ENCODE measurements at places on chromosomes 3 and 15.
A peak's percentile ranks its signal among the peaks of the same experiment; 100 is the strongest.

DNA sequence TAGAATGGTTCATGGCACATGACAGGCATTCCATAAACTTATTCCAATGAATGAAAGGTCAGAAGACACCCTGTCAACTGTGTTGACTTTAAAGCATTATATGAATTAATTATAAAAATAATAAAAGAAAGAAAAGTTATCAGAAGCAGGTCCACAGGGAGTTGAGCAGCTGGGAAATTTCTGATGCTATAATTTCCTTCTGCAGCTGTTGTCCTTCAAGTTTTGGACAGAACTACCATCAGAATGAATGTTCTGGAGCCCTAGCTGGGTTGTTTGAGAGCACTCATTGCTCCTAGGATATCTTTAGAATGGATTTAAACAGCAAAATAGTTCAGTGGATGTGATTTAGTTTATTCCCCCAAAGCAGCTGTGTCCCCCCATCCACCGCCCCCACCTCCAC lies 232.4 kb upstream of the PROK2 start:
- no peak for DNase-seq

GRCh38 chr15:92733090-92733933 lies 77.7 kb upstream of the FAM174B start:
- DNase-seq: no peak

- no peak for DNase-seq
Measured at GRCh38 chr3:10157031-10157430, 7.7 kb upstream of the IRAK2 start.

DNA sequence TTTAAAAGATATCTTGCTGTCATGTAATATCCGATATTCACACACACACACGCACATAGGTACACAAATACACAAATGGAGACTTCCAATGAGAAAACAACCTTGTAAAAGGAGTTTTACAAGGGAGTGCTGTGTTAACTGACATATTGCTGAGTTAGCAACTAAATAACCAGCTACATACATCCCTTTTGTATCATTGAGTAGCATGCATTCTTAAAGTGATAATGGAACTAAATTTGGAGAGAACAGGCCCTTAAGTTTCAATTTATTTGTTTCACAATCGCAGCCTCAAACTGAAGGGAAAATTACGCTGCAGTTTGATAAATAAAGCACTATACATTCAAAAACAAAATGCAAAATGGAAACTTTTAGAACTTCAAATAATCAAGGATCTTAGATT lies 1046.0 kb upstream of the NR2F2 start:
- no peak for DNase-seq

DNA sequence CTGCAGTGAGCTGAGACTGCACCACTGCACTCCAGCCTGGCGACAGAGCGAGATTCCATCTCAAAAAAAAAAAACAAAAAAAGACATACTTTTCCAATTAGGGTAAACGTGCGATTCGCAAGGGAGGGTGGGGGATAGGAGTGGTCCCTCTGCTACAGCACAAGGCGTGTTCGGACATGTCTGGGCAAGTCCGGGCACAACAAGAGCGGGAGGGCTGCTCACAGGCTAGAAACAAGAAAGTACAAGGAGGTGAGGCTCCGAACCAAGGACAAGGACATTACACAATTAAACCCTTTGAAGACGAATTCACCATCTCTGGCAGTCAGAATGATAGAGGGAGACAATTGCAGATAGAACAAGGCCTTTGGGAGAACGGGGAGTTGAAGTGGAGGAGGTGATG lies 32.2 kb upstream of the BCL2A1 start:
- no peak for DNase-seq

DNA sequence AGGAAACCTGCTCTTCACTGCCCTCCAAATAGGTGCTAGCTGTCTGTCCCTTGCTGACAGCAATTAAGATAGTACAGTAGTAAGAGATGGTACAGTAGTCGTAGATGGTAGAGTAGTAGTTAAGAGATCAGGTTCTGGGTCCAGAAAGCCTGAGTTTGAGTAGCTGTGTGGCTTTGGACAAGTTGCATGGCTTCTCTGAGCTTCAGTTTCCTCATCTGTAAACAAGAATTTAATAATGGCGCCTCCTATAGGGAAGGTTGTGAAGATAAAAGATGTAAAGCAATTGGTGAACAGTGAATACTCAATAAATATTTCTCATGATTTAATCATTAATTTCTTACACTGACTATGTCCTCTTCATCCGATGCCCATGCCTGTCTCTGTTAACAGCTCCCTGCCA lies 86.9 kb upstream of the BCL6 start:
- no peak for DNase-seq

DNA sequence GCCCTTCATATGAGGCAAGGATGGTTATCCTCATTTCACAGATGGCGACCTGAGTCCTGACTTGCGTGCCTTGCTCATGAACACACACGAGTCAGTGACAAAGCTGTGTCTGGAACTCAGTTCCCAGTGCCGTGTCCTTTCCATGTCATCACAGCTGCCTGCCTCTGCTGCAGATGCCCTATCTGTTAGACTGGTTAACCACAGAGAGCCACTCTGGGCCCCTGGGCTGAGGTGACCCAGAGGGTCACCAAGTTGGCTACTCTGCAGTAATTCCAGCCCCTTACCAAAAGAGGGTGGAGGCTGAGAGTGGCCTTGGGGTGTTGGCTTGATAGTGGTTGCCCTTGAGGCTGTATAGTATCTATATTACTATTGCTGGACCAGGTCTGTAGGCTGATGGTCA lies 41.0 kb downstream of the RAB11A start:
- no peak for DNase-seq

DNA sequence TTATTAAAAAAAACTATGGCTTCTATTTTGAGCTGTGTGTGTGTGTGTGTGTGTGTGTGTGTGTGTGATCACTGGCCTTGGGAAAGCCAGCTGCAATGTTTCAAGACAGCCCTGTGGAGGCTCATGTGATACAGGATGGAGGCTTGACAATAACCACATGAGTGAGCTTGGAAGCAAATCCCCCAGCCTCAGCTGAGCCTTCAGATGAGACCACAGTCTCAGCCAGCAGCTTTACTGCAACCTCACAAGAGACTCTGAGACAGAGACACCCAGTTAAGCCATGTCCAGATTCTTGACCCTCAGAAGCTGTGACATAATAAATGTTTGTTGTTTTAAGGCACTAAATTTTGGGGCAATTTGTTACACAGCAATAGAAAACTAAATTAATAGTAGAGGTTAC lies 52.5 kb downstream of the GRK7 start:
- no peak for DNase-seq

- DNase-seq: no peak
Measured at GRCh38 chr3:130795396-130795795, 48.8 kb upstream of the PIK3R4 start.

DNA sequence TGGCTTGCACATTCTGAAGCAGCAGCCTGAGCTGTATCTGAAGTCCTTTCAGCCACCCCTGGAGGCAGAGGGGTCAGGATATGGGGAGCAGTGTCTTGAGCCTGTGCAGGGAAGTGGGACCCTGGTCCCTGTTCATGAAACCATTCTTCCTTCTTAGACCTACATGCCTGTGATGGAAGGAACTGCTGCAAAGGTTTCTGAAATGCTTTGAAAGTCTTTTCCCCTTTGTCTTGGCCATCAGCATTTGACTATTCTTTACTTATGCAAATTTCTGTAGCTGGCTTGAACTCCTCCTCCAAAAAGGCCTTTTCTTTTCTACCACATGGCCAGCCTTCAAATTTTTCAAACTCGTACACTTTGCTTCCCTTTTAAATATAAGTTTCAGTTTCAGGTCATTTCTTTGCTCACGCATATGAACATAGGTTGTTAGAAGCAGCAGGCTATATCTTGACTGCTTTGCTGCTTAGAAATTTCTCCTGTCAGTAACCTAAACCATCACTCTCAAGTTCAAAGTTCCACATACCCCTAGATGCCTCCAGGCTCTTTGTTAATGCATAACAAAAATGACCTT lies 62.3 kb downstream of the GALK2 start:
- DNase-seq: no peak

- no peak for DNase-seq
Measured at GRCh38 chr3:541062-541801, 344.7 kb downstream of the CHL1 start.

DNA sequence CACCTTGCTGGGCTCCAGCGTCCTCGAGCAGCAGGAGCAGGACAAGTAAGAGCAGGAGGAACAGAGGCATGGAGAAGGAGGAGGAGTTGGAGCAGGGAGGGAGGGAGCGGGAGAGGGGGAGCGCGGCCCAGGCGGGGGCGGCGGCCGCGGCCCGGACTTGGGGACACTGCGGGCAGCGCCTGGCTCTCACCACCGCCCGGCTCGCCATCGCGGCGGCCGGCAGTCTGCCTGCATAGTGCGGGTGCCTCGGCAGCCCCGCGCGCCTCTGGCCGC lies 440 bp downstream of the DCBLD2 start:
- DNase-seq: no peak

GRCh38 chr3:155185631-155186071 lies 105.5 kb downstream of the MME start:
- no peak for DNase-seq

- no peak for DNase-seq
Measured at GRCh38 chr3:127421943-127422662, 134.3 kb upstream of the PRR20G start.

DNA sequence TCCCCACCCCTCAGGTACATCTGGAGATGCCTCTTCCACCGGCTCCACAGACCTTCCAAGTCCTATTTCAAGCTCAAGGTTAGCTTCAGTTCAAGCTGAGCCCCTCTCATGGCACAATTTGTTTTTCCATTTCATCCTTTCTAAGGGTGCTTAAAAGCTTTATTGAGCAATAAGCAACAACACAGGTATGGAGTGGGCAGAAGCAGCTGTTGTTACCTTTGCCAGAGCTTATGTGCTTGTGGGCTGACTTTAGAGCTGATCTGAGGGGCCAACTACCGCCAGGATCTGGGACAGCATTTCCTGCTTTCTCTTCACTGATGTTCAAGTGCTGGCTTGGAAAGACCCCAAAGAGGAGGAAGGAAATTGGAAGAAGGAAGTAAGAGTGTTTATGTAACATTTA lies 140.0 kb upstream of the KLHL25 start:
- DNase-seq: no peak

- no peak for DNase-seq
Measured at GRCh38 chr3:149586871-149587270, 71.0 kb downstream of the WWTR1 start.

DNA sequence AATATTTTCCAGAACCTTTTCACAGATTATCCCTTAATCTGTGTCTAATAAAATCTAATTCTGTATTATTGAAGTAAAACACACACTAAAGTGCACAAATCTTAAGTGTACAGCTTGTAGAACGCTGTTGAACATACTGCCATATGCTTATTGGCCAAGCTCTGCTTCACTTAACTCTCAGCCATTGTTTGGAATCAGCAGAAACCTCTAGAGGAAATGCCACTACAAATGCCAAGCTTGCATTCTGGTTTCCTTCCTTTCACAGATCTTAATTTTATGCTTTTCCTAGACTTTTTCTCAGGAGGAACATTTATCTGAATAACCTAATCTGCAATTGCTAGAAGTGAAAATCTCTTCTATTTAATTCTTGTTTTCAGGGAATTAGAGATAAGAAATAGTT lies 10.1 kb downstream of the MNS1 start:
- DNase-seq: no peak

DNA sequence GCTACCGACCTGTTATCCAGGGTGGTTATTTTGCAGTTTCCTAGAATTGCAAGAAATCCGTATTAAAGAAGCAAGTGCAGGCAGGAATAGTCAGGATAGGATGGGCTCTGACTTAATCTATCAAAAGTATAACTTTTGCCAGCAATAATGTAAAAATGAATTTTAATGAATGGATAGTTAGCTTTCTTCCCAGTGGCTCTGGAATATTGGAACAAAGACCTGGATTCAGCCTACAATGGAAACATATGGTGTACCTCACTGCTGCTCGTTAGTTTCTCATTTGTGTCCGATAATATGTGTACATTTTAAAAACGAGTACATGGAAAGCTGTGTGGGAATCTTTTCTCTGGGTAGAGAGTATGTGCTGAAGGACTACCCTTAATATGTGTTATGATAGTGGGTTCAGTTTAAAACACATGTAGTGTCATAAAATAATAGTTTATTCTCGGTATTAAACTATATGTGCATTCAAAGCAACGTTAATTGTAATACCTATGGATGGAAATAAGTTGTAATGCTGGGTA lies 805 bp downstream of the SERPINI1 start:
- no peak for DNase-seq

DNA sequence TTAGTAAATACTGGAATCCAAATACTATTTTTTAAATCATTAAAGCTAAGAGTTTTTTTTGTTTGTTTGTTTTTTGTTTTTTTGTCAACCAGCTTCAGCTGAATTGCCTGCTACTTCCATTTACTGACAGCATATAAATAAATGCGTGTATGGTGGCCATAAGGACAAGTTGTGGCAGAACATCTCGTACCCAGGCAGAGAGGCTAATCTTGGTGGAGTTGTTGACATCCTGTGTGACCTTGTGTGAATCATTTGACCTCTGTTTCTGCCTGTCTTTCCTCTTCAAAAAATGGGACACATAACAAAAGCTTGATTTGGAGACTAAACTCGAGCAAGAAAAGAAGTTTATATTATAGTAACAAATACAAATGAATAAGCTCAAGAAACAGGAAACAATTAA lies 734.2 kb downstream of the MCTP2 start:
- no peak for DNase-seq

DNA sequence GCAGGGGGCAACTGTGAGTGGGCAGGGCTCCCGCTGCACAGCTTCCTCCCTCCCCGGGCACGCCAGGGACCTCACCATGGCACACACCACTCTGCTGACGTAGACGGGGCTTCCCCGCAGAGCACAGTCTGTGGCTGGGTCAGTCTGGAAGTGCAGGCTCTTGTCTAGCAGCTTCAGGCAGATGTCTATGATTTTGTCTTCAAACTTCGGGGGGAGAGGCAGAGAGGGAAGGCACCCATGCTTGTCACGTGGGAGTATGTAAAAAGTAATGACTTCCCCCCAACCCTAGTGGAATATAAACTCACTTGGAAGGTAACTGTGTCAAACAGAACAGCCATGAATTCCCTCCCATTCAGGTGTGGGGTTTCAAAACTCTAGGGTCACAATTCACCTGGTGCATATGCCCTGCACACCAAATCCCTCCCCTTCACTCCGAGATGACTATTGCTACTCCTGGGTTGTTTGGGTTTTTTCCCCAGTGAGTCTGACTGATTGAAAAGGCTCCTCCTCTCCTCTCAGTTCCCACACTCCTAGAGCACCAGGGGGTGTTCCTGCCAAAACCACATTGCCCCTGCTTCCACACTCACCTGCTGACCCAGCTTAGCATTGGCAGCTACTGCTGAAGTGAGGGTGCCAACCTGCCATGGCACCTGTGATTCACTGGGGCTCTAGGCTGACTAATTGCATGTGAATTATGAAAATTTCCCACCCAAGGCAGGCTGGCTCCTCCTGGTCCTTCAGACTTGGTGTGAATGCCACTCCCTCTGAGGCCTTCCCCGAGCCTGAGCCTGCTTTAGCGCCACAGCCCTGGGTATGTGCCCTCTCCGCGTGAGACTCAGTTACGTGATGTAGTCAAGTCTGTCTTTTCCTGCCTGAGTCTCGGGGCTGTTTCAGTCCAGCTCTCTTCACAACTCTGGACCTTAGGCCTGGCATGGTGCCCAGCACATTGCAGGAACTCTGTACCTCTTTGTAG lies 13.0 kb downstream of the TGM5 start:
- peak; percentile 5 for DNase-seq

GRCh38 chr3:128734523-128735189 lies 8.7 kb downstream of the RAB7A start:
- no peak for DNase-seq

- DNase-seq: no peak
Measured at GRCh38 chr3:47385007-47385406, 4.2 kb downstream of the PTPN23 start.
